ENCODE measurements at places on chromosomes 5 and 9. TPM values are rescaled to one million over a fixed set of nuclear protein-coding genes. Genes with fewer than 3 reads are reported as not detected.

The GRIA1 gene
- total RNA-seq = not detected

The ST8SIA4 gene
- total RNA-seq = 37.5 TPM

GRCh38 chr5:133214153-133214820, 162.5 kb downstream of the HSPA4 start:
- H3K36me3 ChIP-seq = no peaks in the 10 kb centered on the region
- no peak overlapping the region for H3K4me3 ChIP-seq
- peaks cover 3% of the 10 kb centered on the region for H3K27me3 ChIP-seq
- no peak for DNase-seq
- H3K4me1 ChIP-seq = no peaks in the 10 kb centered on the region

DNA sequence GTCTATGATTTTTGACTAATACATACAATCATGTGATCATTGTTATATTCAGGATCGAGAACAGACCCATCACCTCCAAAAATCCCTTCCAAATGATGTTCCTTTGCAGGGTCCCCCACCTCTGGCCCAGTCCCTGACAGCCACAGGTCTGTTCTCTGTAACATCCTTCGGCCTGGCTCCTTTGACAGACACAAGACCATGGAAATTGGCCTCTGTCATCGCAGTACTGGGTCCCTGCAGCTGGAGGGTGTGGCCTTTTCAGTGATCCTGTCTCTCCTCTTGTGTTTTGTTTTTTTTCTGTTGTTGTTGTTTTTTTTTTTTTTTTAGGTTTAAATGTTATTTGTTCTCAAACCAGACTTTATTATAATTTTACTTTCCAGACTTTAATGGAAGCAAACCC, 27.4 kb upstream of the ANKRD33B start:
- peaks cover 11% of the 10 kb centered on the region for H3K27me3 ChIP-seq
- H3K4me3 ChIP-seq = no peak overlapping the region
- DNase-seq = no peak
- H3K27ac ChIP-seq = no peak overlapping the region
- H3K4me1 ChIP-seq = peaks cover 18% of the 10 kb centered on the region

- no peak overlapping the region for H3K27ac ChIP-seq
- H3K4me3 ChIP-seq = no peak overlapping the region
- peaks cover 65% of the 10 kb centered on the region for H3K4me1 ChIP-seq
- no peaks in the 10 kb centered on the region for H3K36me3 ChIP-seq
Observed at GRCh38 chr5:6833406-6833805, 120.2 kb downstream of the TENT4A start.

- no peaks in the 10 kb centered on the region for H3K27me3 ChIP-seq
- no peak for DNase-seq
- no peak overlapping the region for H3K27ac ChIP-seq
Observed at GRCh38 chr5:60685700-60686099, 14.3 kb downstream of the DEPDC1B start.
